ENCODE measurements at places on chromosomes 2 and 18. TPM values are rescaled to one million over a fixed set of nuclear protein-coding genes. Genes with fewer than 3 reads are reported as not detected.

Gene PRSS56
- not detected for total RNA-seq

Gene LIPG
- 0.26 TPM for total RNA-seq

Gene PPIL3
- 32.7 TPM for total RNA-seq

Gene IL18R1
- total RNA-seq = under 0.01 TPM
